ENCODE measurements at places on chromosomes 12 and 14.

DNA sequence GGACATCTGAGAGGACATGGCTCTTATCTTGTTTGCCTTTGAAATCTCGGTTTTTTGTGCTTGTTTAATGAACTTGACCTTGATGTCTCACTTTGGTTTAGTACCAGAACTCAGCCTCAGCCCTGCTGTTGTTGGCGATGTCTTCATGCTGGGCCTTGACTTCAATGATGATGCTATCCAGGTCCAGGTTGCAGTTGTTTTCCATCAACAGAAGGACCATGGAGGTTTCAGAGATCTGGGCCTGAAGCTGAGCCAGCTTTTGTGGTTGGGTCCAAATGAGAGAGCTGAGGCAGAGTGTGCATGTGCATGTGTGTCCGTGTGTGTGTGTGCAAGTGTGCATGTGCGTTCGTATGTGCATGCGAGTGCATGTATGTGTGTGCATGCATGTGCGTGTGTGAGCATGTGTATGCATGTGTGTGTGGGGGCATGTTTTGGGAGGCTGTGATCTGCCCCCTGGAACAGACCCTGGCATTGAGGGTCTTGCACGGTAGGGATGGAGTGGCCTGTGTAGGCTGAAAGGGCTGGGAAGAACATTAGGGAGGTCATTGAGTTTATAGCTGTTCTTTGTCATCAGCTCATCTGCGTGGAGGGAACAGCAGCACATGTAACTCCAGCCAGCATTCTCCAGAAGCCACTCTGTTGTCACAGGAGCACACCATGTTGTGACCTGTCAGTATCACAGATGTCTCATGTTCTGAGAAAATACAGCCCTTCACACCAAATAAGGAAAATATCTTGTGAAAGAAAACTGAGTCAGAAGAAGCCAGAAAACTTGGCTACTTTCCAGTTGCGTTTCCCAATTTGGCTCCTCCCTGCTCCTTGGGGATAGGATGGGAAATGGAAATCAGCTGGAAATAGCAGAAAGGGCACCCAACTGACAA, 10.0 kb upstream of the KRT82 start:
- no peak for DNase-seq

GRCh38 chr14:99899578-99900178, 106.5 kb downstream of the EML1 start:
- no peak for DNase-seq

DNA sequence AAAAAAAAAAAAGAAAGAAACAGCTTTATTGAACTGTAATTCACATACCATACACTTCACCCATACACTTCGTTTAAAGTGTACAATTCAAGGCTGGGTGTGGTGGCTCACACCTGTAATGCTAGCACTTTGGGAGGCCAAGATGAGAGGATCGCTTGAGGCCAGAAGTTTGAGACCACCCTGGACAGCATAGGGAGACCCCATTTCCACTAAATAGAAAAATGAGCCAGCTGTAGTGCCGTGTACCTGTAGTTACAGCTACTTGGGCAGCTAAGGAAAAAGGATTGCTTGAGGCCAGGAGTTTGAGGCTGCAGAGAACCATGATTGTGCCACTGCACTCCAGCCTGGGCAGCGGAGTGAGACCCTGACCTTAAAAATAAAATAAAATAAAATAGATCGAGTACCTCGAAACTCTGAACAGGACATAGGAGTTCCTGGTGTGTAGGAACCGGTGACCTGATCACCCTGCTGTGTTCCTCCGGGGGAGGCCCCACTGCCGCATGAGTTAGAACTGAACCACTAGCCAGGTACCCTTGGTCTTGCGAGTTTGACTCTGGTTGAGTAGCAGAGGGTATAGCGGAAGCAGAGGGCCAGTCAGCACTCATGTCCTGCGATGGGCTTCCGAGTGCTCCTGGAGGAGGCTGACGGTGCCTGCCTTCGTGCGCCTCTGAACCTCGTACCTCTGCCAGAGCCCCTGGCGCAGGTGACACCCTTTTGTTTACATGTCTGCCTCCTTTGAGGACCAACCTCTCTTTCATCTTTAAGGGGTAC, 80.0 kb downstream of the B4GALNT3 start:
- no peak for DNase-seq

DNA sequence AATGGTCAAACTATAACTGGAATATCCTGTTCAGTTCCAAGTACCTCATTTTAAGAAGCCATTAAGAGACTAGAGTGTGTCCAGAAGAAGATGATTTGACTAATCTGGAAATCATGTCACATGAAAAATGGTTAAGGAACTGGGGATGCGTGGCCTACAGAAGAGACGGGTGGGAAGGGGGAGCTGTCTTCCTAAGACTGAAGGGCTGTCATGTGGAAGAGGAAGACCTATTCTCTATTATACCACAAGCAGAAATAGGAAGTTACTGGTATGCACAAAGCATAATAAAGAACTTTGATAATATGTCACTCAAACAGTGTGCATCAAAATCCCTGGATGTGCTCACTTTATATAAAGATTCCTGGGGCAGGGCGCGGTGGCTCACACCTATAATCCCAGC, 50.3 kb downstream of the HECTD4 start:
- no peak for DNase-seq

DNA sequence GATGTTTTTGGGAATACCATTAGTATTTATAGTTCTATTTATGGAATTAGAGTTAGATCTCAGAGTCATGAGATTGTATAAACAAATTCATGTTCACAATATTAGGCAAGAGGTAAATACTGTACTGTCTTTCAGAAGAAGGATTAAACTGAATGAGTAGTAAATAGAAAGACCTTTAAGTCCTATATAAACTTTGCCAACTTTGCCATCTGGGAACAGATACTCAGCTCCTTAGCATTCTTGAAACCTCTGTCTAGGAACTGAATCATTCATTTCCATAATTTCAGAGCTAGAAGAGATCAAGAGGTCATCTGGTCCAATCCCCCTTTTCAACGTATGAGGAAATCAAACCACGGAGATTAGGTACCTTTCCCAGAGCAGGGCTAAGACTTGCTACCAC, 141.1 kb downstream of the CAND1 start:
- DNase-seq, result no peak

- peak; percentile 35 for DNase-seq
These were observed 140.2 kb downstream of the STXBP6 start for GRCh38 chr14:24909523-24910302.

DNA sequence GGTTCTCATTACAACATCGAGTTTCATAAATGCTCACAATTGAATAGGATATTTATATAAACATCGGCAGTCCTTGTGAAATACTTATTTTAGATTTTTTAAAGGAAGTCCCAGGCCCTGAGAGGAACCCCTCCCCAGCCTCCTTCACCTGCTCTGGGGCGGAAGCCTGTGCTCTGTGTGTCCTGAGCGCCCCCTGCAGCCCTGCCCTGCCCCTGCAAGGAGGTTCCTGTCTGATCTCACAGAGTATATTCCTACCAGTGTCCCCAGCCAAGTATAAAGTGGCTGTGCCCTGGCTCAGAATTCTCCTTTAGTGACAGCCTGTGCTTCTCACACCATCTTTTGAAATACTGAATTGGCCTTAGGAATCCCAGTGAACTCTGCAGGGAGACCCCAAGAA, 659.5 kb downstream of the TMEM121 start:
- no peak for DNase-seq

DNA sequence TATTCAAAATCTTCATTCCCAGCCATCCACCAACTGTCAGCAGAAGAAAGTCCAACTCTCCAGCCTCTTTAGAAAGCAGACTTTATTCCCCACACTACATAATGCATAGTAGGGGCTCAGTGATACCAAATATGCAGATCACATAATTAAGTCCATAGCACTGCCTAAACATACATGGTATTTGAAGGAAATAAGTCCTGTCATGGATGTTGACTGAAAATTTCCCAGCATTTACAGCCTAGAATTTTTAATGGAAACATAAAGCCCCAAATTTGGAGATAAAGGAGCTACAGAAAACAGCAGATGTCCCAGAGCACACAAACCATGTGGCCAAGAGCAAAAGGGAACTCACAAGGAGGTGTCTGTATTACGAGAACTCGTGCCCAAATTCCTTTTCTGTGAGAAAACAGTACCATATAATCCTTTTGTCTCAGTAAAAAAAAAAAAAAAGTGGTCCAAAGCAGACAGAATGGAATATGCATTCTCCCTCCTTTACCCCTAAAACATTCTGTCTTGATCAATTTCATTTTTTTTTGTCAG, 920.5 kb downstream of the NRXN3 start:
- DNase-seq, result no peak

DNA sequence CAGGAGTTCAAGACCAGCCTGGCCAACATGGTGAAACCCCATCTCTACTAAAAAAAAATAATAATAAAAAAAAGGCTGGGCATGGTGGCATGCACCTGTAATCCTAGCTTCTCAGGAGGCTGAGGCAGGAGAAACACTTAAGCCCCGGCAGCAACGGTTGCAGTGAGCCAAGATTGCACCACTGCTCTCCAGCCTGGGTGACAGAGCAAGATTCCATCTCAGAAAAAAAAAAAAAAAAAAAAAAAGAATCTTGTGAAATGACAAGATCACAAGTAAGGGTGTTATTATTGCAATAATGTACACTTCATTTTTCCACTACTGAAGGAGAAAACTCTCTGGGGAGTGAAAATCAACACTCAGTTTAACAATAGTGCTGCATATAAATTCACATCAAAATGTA, 8.8 kb upstream of the PTGR2 start:
- DNase-seq, result no peak

DNA sequence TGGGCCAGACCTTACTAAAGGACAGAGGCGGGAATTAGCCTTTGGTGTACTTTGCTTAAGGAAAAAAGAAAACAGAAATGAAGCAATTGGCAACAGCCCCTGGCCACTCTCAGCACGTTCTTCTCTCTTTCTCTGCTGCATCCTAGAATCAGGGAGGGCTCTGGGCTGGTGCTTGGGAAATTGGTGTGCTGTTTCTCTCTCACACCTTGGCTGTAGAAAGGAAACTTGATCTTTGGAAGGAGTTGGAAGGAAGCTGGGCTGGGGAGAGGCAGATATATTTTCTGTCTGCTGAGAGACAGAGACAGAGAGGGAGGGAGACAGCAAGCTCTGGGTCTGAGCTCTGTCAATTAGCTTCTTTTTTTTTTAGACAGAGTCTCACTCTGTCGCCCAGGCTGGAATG, 27.4 kb downstream of the NOS1 start:
- DNase-seq, result no peak

DNA sequence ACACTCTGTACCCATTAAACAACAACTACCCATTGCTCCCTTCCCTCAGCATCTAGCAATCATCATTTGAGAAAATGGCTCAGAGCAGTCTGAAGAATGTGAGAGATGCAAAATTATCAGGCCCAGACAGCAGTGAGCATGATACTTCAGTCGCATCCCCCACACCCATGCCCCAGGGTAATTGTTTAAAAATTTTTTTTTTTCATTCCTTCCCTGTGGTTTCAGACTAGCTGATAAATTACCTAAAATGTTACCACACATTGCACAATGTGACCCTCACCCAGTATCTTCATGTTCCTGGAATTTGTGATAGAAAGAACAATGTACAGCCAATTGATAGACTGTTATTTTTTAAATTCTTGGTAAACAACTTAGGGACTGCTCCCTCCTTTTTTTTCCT, 11.3 kb upstream of the USP15 start:
- no peak for DNase-seq

GRCh38 chr12:89765959-89766824, 57.6 kb upstream of the ATP2B1 start:
- no peak for DNase-seq

- DNase-seq, result no peak
These were observed 8.4 kb downstream of the PLBD2 start for GRCh38 chr12:113366827-113367226.

GRCh38 chr14:74488786-74489397, 4.2 kb downstream of the NPC2 start:
- no peak for DNase-seq

- no peak for DNase-seq
These were observed 49.4 kb downstream of the CD9 start for GRCh38 chr12:6249580-6249979.

GRCh38 chr12:112322882-112323547, 59.2 kb downstream of the HECTD4 start:
- no peak for DNase-seq

- DNase-seq, result no peak
These were observed 65.9 kb downstream of the DCAF5 start for GRCh38 chr14:69087061-69087461.

GRCh38 chr14:34944744-34945143, 38.0 kb upstream of the SRP54 start:
- DNase-seq, result no peak

GRCh38 chr12:20800160-20800559, 10.3 kb upstream of the SLCO1B3 start:
- no peak for DNase-seq

- DNase-seq, result no peak
These were observed 138.4 kb downstream of the GLT1D1 start for GRCh38 chr12:128991716-128992115.

- no peak for DNase-seq
These were observed 21.9 kb upstream of the PTGR2 start for GRCh38 chr14:73829526-73830431.

GRCh38 chr14:38616959-38617358, 361.1 kb upstream of the CLEC14A start:
- peak; percentile 41 for DNase-seq

GRCh38 chr12:92995258-92995903, 66.3 kb upstream of the EEA1 start:
- no peak for DNase-seq

GRCh38 chr14:73723406-73723796, 9.2 kb upstream of the PNMA1 start:
- no peak for DNase-seq

DNA sequence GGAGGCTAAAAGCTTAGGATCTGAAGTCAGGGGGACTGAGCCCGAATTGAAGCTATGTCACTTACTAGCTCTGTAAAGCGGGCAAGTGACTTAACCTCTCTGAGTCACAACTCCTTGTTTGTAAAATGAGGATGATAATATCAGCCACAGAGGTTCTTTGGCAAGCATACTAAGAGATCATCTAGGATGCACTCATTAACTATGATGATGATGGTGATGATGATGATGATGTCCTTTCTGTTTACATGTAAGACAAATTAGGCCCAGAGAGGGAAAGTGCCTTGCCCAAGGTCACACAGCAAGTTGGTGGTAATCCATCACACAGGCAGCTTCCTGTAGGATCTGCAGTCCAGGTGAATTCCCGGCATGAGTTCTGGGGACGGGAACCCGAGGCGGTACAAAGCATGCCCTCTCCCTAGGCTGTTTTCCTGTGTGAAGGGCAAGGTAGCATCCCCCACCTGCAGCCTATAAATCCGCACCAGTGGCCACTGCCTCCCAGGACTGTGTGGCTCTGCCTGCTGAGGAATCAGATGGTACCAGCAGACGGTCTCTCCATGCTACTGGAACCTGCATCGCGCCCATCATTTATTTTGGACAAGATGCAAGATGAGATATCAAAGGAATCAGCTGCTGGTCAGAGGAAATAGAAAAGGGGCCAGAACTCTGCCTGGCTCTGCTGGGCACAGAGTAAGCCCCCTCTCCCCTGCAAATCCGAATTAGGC, 55.2 kb downstream of the MAP1LC3B2 start:
- no peak for DNase-seq

Data from NCI-H2029 (cell line).